Breast epithelium (tissue), 4 donors: ENCODE measurements at places on chromosomes 6 and 20. TPM values are rescaled to one million over a fixed set of nuclear protein-coding genes. Genes with fewer than 3 reads are reported as not detected.

The SOBP gene
- 7.0 TPM for total RNA-seq

The KIF13A gene
- total RNA-seq = 40.0 TPM

The CLPSL1 gene
- total RNA-seq = 1.3 TPM

The TBX18 gene
- total RNA-seq = 20.6 TPM

The OR2H2 gene
- not detected for total RNA-seq

The KCNB1 gene
- 3.9 TPM for total RNA-seq

The SAMD3 gene
- 1.2 TPM for total RNA-seq

The HNF4A gene
- total RNA-seq = 1.6 TPM

The SRSF12 gene
- total RNA-seq = 1.8 TPM

The BTN1A1 gene
- total RNA-seq = not detected

The KIFC1 gene
- total RNA-seq = 3.8 TPM

The AFG1L gene
- 2.3 TPM for total RNA-seq

The CALHM6 gene
- 2.3 TPM for total RNA-seq

The BNIP5 gene
- total RNA-seq = not detected

The NR2E1 gene
- 0.33 TPM for total RNA-seq

The STK35 gene
- total RNA-seq = 15.2 TPM

The CRYBG1 gene
- 142 TPM for total RNA-seq
